NCI-H1930 (cell line): ENCODE measurements at places on chromosomes 3 and 15.

DNA sequence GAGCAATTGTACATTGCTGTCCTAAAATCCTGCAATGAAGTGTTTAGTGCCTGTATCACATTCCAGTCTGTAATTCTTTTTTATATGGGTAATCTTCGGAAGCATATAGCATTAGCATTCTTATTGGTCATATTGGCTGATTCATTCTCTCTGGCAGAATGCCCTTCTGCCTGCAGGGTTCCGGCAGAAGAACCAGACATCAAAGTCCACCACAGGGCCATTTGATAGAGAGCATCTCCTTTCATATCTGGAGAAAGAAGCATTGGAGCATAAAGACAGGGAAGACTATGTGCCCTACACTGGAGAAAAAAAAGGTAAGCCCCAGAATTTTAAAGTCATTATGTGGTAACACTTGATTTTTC lies 39.6 kb downstream of the TMOD3 start:
- DNase-seq: no peak

GRCh38 chr15:80816936-80817335 lies 37.8 kb downstream of the CEMIP start:
- no peak for DNase-seq

DNA sequence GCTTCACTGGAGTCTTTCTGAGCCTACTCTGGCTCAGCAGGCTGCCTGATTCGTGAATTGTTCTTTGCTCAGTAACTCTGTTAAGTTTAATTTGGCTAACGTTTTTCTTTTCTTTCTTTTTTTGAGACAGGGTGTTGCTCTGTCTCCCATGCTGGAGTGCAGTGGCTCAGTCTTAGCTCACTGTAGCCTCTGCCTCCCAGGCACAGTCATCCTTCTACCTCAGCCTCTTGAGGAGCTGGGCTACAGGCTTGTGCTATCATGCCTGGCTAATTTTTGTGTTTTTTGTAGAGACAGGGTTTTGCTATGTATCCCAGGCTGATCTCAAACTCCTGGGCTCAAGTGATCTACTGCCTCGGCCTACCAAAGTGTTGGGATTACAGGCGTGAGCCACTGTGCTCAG lies 165.0 kb downstream of the PEX5L start:
- no peak for DNase-seq

DNA sequence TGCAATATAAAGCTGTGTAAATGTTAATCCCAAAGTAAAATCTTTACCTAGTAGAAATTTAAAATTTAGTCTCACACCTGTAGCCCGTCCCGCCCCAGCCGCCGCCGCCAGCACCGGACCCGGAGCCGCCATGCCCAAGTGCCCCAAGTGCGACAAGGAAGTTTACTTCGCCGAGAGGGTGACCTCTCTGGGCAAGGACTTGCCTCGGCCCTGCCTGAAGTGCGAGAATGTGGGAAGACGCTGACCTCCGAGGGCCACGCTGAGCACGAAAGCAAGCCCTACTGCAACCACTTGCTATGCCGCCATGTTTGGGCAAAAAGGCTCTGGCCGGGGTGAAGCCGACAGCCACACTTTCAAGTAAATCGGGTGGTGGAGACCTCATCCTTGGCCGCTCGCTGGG lies 22.1 kb upstream of the TOP2B start:
- DNase-seq: no peak

DNA sequence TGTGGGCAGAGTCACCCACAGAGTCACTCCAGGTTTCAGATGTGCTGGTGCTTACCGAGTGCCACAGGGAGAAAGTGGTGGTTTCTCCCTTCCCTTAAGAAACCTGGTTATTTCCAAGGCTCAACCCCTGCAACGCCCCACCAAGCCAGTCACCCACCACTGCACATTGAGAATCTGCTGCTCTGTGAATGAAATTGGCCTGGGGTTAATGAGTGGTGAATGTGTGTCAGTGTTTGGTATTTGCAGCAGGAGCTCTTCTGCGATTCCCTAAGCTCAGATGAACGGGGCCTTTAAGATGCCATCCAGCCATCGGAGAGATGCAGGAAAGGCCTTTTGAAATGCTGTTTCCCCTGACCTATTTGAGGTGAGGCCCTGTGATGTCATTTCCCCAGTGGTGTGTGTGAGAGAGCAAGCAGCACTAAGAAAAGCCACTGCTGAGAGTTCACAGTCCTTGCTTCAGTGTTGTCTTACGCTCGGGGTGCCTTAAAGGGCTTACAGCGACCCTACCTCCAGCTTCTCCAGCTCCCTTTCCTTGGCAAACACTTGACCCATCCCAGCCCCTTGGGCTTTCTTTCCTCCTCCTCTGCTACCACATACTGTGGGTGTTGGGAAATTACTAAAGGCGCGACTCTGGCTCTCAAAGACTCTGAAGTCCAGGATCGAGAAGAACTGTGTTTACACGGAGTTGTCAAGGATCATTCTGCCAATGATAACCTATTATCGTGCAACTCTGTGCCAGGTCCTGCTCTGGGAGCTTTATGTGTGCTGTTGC lies 68.9 kb downstream of the SMAD3 start:
- no peak for DNase-seq

- no peak for DNase-seq
These were observed 18.1 kb downstream of the ANXA2 start for GRCh38 chr15:60379525-60380274.

GRCh38 chr15:67707520-67708283 lies 117.6 kb upstream of the SKOR1 start:
- no peak for DNase-seq

DNA sequence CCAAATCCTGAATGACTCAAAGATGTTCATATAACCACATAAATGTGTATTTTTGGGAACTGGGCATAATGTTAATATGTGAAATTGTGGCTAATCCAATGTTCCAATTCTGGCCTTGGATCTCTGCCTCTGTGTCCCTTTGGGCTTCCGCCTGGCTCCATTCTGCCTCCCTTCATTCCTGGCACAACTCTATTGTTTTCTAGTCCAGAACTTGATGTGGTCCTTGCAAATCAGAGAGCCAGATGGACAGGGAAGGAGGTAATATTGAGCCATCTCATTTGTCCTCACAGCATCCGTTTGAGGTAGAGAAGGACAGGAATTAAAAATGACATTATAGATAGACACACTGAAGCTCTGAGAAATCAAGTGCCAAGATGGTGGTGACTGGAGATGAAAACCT lies 355.7 kb upstream of the TBL1XR1 start:
- no peak for DNase-seq

DNA sequence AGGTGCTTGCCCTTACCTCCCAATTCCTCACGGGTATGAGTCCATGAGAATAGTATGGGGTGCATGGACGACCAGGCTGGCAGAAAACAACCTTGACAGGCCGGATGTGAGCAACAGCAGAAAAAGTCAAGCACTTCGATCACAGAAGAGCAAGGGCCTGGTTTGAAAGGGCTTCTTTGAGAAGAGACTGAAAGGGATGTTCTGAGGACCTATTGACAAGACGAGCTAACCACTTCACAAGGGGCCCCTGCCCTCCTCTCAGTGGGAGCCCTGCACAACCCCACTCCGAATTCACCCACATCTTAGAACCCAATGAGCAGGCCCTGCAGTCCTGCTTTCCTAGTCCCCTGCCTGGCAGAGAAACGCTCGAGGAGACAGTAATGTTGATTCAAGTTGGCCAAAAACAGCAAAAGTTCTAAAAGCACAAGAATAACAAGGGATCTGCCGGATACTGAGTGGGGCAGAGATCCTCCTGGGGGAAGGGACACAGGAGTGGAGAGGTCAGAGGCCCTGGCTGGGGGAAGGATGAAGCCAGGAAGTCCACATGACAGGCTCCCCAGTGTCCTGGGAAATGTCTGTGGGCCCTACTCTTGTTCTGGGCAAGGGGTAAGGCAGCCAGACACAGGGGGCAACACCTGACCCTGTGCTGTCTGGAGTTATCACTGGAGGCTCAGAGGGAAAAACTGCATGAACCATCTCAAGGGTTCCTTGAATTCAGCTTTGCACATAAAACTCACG lies 14.8 kb upstream of the CX3CR1 start:
- no peak for DNase-seq

DNA sequence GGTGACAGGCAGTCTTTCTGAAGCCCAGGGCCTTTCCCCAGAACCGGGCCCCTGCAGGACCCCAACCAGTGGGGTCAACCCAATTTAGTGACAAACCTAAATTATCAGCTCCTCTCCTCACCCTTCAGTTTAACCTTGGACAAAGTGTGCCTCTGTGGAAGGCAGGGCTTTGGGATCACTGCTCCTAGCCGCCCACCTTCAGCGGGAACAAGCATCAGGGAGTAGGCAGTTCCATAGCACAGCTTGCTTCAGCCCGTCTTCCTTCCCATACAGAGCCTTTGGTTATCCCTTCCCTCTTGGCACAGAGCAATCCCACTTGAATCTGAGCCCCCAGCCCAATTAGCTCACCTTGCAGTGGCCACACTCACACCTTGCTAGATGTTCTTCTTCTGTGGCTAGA lies 5.3 kb upstream of the AP3B2 start:
- DNase-seq: no peak

GRCh38 chr3:114675104-114675503 lies 381.3 kb downstream of the TIGIT start:
- DNase-seq: no peak

- no peak for DNase-seq
These were observed 1.6 kb upstream of the PLOD2 start for GRCh38 chr3:146162561-146162960.

- DNase-seq: no peak
These were observed 38.9 kb downstream of the ANO10 start for GRCh38 chr3:43582866-43583265.

- DNase-seq: no peak
These were observed 117.2 kb upstream of the FAM174B start for GRCh38 chr15:92772626-92773244.

DNA sequence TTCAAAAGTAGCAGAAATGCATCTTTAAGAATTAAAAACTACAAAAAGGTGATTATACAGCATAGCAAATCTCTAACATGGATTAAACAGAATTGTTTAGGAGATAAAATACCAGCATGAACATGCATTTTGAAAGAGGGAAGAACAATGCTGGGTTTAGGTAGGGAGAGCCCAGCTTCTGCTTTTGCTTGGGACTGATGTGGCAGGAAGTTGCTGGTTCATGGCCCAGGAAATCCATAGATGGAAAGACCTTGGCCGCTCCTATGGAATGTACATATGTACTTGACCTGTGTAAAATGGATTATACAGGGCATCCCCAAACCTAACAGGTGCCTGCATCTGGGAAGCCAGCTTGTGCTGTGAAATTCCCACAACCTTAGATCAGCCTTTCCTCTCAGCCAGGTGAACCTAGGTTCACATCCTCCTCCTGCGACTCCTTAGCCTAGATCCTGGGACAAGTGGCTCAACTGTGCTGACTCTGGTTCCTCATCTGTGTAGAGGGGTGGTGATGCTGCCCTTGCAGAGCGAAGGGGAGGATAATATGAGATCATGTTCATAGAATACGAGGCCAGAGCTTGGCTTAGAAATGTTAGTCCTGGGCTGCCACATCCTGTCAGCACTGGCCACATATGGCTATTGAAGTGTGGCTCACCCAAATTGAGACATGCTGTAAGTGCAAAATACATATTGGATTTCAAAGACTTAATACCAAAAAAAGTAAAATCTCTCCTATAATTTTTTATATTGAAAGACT lies 47.0 kb upstream of the PLXNA1 start:
- DNase-seq: no peak

DNA sequence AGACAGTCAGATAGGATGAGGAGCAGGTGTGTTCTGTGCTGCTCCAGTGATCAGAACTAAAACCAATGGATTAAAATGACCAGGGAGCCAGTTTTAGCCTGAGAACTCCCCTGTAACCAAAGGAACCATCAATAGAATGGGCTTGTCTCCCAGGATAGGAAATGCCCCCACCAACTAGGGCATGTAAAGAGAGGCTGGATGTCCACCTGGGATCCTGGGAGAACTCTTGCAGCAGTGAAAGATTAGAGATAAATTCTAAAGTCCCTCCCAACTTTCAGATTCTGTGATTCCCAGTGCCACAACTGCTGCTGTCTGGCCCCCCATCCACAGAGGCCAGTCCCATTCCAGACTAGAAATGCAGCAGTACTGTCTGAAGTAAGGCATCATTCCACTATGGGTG lies 33.8 kb downstream of the HDC start:
- DNase-seq: no peak

DNA sequence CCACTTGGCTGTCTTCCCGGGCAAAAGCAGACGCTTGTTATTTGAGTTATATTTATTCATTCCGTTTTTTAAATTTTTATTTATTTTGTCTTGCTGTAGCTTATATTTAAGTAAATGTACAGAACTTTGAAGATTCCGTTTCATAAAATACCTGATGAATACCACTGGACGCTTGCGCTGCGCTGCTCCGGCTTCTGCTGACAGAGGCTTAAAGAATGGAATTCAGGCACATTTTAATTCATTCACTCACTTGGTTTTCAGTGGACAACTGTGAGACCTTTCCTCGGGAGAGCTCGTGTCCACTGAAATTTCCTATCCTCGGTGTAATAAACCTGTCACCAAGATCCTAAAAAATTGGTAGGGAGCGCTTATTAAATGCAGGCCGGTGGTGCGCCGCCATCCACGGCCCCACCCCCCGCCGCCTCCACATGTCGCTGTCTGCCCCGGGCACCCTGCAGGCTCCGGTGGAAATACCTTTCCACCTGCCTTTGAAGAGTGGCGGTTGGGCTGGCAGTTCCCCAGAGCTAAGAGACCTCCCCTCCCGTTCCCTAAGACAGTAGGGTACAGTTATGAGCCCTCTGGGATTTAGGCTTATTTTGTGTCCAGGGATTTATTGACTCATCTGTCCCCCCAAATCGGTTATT lies 62.5 kb upstream of the UBE2E1 start:
- no peak for DNase-seq

DNA sequence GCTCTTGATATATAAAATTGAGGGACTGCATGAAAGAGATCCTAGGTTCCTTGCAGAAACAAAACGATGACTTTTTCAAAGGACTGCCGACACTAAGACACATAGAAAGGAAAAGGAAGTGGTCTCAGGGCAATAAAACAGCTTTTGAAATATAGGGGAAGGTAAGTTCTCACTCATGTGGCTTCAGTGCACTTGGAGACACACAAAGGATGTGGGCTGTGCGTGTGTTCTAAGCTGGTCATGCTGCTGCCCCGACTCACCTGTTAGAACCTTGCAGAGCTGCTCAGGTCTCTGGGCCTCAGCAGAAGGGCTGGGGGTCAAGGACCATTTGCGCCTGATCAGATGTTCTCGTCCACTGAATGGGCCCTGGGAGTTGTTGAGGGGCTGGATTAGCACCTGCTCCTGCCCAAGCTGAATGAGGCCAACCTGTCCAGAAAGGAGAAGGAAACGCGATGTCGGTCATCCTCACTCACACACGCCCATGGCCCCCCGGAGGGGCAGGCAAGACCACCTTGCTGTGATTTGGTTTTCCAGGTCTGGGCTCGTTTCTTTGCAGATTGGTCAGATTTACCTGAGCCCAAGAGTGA lies 11.1 kb downstream of the ADAMTS17 start:
- DNase-seq: no peak

DNA sequence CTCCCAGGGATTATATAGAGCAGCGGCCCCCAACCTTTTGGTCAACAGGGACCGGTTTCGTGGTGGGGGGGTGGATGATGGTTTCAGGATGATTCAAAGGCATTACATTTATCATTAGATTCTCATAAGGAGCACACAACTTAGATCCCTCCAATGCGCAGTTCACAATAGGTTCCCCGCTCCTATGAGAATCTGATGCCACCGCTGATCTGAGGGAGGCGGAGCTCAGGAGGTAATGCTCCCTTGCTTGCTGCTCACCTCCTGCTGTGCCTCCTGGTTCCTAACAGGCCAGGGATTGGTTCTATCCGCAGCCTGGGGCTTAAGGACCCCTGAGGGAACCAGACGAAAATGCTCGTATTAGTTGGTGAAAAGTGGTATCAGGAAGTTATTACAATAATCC lies 1.3 kb upstream of the HACD2 start:
- DNase-seq: peak; percentile 55
